ENCODE measurements at places on chromosomes 3 and 15.

GRCh38 chr3:172201136-172201869 is 161.9 kb downstream of the FNDC3B start:
- DNase-seq = no peak

DNA sequence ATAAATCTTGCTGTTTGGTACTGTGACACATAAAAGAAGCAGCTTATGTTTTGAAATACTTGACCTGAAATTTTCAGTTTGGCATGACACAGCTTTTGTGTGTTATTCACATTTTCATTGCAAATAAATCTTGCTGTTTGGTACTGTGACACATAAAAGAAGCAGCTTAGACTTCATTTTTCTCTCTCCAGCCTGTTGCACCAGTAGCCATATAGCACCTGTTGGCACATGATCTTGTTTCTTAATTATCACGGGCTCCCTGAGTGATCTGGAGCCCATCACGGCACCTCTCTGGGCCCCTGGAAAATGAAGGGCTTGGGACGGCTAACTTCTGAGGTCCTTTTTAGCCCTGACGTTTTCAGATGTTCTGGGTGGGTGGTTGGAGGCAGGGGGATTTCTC is 77.4 kb upstream of the SLCO3A1 start:
- no peak for DNase-seq

- peak; percentile 56 for DNase-seq
Observed at GRCh38 chr3:11060500-11061251, 68.1 kb downstream of the SLC6A1 start.

- no peak for DNase-seq
Observed at GRCh38 chr3:126058666-126059065, 25.3 kb downstream of the SLC41A3 start.

DNA sequence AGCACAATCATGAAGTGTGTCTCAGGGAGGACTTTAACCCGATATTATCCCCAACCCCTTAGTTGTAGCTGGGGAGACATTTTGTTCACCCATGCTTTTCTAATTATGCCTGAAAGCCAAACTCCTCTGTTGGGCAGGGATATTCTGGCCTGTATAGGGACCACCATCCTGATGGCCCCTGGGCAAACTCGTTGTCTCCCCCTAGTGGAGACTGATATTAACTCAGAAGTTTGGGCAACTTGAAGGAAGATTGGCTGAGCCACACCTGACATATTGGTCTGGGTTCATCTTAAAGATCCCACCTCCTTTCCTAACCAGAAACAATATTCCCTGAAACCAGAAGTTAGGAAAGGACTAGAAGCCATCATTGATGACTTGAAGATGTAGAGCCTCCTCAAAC is 42.3 kb downstream of the TM4SF18 start:
- no peak for DNase-seq

GRCh38 chr3:135310317-135310716 is 515.3 kb downstream of the EPHB1 start:
- DNase-seq = no peak

DNA sequence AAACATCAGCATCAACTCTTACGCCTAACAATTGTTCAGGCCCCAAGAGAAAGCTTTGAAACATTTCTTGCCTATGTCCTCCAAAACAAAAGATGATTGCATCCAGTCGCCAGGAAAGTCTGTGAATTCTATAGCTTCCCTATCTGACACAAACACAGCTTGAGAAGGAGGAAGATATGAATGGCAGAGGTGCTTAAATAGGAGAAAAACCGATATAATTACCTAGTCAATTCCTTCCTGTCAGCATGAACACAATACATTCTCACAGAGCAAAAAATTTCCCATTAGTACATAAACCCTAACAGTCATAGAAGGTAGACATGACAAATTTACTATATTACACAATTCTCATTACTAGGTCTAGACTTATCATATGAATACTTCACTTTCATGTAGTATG is 326.5 kb downstream of the CGGBP1 start:
- DNase-seq = no peak

DNA sequence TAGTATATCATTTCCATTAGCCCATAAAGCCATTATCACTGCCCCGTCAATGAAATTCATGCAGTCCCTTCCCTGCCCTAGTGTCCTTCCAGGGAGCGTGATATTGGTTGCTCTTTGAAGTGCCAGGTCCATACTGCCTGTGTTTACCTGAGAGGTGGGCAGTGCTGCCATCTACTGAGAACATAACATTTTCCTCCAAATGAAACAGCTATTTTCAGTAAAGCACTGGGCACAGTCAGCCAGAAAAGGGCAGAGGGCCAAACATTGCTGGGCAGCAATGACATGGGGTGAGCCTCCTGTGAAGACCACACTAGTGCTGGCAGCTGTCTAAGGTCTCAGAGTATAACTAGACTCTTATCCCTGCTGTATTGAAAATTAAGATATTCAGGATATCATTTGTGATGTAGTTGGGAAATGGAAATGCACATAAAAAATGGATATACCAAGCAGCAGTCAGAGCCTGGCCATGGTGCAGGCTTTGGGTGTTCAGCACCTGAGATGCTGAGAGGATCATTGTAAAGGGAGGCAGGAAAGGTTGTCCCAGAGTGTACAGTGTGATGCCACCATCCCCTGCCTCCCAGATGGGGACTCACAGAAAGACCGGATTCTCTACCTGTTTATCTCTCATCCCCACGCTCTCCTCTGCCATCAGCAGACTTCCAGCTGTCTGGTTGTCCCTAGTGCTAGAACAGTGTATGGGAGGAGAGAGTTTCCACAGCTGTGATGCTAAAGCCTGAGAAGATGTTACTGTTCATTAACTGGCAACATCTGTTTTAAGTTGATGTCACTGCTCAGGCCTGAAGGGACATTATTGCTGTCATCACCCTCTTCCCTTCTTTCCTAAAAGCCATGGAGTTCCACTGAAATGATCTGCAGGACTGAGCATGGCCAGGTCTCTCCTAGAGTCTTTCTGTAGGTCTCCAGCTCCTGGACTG is 108.8 kb downstream of the ARNT2 start:
- no peak for DNase-seq

DNA sequence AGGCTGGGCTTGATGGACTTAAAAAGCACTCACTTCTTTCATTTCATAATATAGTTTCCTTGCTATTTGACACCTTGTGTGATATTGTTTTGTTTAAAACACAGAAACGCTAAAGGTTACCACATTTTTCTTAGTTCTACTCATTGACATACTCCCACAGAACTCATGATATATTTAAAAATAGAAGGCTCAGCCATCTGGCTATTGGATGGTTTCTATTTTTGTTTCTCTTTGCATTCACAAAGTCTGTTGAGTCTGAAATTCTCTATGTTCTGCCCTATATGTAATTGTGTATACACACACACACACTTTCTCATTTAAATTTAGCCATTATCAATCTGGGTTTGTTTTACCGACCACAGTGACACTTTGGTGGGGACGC is 128.2 kb downstream of the SOX2 start:
- no peak for DNase-seq

DNA sequence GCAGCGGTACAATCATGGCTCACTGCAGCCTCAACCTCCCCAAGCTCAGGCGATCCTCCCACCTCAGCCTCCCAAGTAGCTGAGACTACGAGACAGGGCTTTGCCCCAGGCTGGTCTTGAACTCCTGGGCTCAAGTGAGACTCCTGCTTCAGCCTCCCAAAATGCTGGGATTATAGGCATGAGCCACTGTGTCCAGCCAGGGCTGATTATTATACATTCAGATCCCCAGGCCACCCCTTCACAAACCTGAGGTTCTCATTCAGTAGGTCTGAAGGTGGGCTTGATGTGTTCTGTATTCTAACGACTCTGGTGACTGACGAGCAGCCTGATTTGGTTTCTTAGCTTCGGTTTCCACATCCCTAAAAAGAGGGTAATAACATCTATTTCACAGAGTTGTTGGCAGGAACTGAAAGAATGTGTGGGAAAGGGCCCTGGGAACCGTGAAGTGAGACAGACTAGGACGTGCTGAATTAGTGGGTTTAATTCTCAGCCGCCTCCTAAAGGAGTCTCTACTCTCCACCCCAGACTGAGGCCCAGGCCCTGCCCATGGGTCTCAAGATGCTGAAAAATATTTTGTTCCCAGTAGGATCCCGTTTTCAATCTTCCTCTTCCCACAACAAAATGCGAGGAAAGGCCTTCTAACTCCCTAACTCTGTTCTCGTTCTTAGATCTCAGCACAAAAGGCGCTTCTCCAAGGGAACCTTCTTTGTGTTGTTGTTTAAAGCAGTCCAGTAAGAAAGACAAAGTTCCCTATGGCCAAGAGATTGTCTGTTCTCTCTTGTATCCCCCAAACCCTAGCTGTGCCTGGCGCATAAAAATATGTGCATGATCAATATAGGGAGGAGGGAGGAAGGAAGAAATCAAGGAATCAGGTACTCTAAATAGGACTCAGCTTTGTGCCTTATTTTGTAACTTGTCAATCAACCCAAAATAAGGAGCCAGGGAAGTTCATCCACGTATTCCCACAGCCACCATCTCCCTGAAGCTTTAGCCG is 210.0 kb upstream of the TOPAZ1 start:
- DNase-seq = no peak

DNA sequence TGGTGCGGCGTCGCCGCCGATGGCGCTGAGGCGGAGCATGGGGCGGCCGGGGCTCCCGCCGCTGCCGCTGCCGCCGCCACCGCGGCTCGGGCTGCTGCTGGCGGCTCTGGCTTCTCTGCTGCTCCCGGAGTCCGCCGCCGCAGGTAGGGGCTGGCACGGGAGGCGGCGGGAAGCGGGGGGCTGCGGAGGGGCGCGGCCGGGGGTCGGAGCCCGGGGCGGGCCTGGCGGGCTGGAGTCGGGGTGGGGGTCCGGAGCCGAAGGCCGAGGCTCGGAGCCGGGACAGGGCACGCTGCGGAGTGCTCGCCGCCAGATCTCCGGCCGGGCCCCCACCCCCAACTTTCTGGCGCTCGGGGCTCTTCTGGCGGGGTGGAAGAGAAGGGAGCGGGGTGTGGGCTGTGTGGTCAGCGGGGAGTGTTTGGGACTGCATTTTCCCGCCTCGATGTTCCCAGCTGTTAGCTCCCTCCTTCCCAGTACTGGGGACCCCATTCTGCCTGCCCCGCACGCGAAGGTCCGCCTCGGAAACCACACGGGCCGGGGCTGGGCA is 299 bp downstream of the TYRO3 start:
- no peak for DNase-seq

- DNase-seq = no peak
Observed at GRCh38 chr3:188918093-188918492, 253.7 kb upstream of the TPRG1 start.

GRCh38 chr3:120059081-120059864 is 35.0 kb downstream of the GSK3B start:
- no peak for DNase-seq

DNA sequence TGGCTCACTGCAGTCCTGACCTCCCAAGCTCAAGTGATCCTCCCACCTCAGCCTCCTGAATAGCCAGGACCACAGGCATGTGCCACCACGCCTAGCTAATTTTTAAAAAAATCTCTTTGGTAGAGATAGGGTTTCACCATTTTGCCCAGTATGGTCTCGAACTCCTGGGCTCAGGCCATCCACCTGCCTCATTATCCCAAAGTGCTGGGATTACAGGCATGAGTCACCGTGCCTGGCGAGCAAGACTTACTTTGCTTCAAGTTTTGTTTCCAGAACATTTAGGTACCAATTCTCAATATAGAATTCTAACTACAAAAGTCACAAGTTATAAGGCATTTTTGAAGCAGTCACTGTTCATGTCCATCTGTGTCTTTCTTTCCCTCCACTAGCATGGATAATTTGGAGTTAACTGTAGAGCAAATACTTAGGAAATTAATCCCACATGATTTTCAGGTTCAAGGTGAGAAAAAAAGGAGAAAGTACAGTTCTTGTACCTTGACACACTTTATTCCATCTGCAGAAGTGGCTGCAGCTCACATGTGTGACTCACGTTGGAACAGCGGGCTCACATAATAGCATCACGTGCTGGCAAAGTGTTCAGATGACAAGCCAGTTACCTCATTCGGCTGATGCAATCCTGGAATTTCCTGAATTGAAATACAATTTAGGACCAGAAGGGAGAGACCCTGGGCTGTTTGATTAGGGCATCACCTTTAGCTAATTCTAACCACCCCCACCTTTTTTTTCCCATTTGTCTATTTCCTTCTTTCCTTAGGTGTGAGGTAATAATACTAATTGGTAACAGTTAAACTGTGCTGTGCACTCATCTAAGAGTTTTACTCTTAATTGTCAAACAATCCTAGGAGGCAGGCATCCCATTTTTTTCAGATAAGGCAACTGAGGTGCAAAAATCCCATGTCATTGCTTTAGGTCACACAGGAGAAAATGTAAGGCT is 46.9 kb upstream of the NEDD4 start:
- no peak for DNase-seq

- DNase-seq = no peak
Observed at GRCh38 chr3:126571078-126571477, 12.3 kb upstream of the C3orf22 start.

DNA sequence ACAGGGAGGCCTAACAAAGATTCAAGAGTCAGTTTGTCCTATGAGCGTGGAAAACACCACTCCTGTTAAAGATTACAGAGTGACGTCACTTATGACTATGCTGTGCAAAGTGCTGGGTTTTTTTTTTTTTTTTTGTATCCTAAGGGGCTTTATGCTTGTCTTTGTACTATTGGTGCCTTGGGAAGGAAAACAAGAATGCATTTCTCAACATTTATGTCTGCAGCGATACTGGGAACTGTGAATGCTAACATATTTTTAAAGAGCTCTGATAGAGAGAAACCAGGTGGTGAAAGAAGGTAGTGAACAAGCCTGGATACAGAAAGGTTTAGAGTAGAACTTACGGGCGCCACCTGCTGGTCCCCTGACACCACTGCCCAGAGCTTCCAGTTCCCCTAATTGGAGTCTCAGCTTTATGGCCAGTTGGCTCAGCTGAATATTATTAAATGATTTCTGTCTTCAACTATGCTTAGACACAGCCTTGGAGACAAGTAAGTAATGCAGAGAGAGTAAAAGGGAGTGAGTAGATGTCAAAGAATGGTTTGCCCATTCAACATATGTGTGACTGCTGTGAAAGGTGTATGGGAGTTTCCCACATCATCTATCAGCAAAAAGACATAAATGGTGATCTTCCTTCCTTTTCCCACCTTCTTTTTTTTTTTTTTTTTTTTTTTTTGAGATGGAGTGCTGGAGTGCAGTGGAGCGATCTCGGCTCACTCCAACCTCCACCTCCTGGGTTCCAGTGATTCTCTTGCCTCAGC is 807.9 kb upstream of the CFAP20DC start:
- peak; percentile 74 for DNase-seq

GRCh38 chr3:181383201-181383600 is 328.5 kb upstream of the SOX2 start:
- no peak for DNase-seq

DNA sequence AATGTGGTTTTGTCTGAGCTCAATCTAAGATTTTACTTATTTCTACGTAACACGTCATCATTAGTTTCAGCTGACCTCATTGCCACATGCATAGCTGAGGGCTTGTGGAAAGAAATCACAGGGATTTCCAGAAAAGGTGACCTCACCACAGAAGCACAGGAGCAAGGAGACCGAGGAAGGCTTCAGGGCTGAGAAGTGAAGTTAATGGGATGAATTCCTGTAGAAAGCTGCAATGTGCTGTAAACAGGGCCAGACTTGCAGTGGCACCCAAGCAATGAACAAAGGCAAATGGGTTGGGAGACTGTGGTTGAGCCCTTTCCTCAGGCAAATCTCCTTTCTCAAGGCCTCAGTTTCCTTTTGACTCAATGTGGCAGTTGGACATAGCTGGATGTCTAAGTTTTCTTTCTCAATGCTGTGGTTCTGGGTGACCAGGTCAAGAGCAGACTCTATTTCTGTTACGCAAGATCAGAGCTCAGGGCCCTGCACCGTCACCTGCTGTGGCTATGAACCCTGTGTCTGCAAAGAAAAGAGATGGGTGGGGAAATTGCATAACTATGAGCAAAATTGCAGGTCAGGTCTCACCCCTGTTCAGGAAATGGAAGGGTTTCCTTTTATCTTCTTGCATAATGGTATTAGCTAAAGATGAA is 252.2 kb upstream of the TBL1XR1 start:
- DNase-seq = no peak
